DMS153 (cell line): ENCODE measurements at places on chromosomes 7 and 10.

- DNase-seq = no peak
Observed at GRCh38 chr7:77258014-77258413, 58.4 kb upstream of the FGL2 start.

- DNase-seq = no peak
Observed at GRCh38 chr10:42476101-42476500, 162.3 kb downstream of the ZNF33B start.

GRCh38 chr7:41640487-41640886 is 62.4 kb downstream of the INHBA start:
- DNase-seq = no peak

GRCh38 chr7:135508883-135509588 is 866 bp downstream of the CNOT4 start:
- no peak for DNase-seq

- no peak for DNase-seq
Observed at GRCh38 chr7:46534664-46535588, 613.9 kb upstream of the IGFBP3 start.

DNA sequence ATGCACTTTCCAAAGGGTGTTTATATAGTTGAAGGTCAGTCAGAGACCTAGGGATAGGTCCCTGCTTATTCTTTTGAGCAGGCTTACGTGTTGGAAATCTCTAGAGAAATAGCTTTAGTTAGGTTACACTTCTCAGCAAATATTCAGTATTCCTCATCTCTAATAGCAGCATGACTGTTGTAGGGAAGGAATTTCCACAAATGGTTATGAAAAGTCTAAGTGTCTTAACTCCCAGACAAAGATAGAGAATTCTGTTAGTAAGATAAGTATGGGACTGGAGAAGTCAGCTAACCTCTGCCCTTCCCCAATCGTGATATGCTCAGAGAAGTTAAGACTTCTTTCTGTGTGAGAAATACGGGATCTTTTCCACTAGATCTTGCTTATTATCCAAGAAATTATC is 16.5 kb downstream of the SGPL1 start:
- DNase-seq = no peak

GRCh38 chr10:69343905-69344304 is 65.6 kb downstream of the HK1 start:
- DNase-seq = no peak

DNA sequence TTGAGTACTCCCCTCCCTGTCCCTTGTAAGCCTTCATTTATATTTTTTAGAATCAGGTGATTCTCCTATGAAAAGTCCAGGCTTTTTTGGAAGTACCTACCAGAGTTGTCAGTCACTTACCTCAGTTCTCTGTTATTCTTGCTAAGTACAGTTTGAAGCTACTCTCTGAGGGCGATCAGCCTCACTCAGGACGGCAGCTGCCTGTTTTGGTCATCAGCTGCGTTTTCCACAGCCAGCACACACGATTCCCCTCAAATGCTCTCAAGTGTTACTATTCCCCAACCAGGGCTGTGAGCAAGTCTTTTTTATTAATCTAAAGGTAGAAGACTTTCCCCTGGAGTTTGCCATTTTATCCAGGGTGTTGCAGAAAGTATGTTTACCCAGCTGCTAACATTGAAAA is 328.6 kb downstream of the SUGCT start:
- DNase-seq = no peak

GRCh38 chr10:1581189-1581588 is 156.1 kb downstream of the ADARB2 start:
- DNase-seq = no peak

- no peak for DNase-seq
Observed at GRCh38 chr10:80493522-80494051, 39.5 kb downstream of the TSPAN14 start.

GRCh38 chr7:6392712-6393666 is 54.8 kb downstream of the DAGLB start:
- DNase-seq = no peak

- no peak for DNase-seq
Observed at GRCh38 chr10:119801176-119801575, 71.5 kb downstream of the MCMBP start.

DNA sequence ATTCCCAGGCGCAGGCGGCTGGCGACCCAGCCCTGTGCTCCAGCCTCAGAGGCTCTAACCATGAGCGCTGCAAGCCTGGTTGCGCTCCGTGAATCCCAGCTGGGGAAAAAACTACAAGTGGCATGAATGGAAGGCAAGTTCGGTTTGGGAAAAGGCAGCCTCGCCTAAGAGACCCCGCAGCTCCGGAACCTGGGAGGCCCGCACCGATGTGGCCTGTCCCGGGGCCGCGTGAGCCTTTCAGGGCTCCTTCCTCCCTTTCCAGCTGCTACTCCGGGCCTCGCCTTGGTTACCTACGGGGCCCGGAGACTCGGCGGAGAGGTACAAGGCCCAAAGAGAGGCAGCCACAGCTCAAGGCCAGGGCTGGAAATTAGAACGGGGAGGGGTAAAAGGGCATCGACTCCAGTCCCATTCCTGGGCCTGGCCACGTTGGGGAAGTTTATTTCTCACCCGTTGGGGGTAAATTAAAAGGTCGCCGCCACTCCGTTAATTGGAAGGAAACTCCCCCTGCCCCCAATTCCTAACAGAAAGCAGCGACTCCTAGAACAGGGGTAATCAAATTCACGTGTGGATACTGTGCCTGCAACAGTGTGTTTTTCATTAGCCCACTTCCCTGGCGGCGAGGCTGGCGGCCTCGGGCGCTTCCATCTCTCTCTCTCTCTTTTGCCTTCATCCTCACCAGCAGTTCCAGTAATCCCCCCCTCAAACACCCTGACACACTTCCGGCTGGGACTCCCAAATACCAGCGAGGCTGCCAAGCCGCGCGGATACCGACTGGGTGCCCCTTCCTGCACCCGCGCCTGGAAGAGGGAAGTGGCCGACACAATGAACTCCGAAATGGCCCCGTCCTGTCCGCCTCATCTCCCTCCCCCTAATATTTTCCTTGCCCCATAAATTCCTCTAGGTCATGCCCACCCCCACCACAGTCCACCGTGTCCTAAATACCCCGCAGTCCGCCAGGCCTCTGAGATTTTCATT is 1.5 kb upstream of the HOXA9 start:
- DNase-seq = no peak

GRCh38 chr7:134943785-134944400 is 42.4 kb upstream of the AGBL3 start:
- DNase-seq = peak; percentile 29

DNA sequence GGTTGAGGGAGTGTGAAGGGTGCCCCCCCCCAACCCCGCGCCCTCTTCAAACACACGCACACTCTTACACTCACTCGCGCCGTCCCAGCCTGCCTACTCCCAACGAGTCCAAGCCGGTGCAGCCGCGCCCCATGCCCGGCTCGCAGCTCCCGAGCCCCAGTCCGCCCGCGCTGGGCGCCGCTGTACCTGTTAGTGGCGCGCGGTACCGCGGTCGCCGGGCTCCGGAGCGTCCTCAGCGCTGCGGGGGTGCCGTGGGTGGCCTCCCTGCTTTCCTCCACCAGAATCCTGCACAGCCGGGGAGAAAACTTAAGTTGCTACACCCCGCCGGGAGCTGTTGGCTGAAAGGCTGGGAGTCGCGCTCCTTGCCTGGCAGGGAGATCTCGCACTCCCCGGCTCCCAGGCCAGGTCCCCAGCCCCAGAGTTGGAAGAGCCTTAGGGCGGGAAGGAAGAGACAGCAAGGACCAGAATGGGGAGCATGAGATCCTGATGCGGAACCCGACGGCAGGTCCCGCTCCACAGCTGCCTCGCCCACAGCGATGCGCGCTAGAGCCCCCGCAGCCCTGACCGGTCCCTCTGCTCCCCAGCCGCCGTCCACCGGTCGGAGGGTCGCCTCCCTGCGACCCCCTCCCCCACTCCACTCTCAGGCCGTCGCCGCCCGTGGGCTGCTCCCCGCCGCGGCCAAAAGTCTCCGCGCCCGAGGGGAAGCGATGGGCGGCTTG is 863 bp downstream of the ST8SIA6 start:
- DNase-seq = peak; percentile 10

GRCh38 chr7:40717242-40717641 is 582.4 kb downstream of the SUGCT start:
- DNase-seq = peak; percentile 75

DNA sequence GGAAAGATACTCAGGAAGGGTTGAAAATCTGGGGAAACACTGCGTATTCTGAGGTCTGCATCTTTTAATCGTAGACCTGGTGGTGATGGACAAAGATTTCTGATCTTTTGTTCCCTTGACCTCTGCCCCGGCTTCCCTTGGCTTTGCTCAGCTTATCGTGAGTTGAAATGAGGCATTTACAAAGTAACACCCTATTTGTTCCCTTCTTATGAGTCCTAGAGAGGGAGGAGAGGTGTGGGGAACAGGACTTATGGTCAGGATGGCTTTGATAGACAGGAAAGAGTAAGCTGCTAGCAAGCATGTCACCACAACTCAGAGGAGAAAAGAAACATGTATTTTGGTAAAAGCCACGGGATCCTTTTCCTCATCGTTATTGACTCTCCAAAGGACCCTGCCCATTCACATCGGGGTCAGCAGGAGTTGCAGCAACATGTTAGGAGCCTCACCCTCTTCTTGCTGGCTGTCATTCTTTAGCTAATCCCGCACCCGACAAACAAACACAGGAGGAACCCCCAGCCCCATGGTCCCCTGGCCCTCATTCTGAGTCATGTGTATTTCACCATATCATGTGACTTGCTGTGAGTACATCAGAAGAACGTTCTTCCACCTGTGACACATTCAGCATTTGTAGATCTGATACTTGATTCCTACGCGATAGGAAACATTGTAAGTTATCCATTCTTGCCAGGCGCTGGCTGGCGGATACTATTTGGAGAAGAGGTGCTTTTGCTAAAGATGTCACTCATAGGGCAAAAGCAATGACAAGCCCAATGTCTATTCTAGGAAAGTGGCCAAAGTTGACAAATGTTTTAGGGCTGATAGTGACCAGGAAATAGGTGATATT is 170.1 kb downstream of the RTKN2 start:
- DNase-seq = no peak

DNA sequence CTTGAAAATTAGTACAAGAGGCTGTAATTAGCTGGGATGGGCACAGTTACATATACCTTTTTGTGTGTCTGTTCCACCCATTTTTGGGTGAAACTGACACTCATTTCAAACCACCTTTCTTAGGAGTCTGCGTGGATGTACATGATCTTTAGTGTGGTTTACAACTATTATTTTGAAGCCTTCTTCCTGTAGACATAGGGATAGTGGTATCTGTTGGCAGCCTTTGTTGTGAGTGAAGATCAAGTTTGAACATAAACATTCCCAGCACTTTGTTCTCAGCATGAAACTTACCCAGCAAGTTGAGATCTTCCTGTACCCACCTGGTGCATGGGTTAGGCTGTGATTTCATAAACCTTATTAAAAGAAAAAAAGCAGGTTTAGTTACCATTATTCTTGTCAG is 2.0 kb downstream of the BAG3 start:
- no peak for DNase-seq

DNA sequence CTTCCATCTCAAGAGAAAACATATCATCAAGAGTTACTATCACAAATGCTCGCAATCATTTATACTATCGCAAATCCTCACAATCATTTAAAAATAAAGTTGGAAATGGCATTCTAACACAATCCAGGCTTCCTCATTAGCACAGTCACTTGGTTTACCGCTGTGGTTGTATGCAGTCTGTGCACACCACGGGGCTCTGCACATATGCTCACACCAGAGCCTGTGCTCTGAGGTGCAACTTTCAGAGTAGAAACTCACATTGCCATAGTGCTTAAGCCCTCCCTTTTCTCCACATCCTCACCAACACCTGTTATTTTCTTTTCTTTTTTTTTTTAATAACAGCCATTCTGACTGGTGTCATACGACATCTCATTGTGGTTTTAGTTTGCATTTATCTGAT is 235.6 kb upstream of the KLF6 start:
- no peak for DNase-seq

DNA sequence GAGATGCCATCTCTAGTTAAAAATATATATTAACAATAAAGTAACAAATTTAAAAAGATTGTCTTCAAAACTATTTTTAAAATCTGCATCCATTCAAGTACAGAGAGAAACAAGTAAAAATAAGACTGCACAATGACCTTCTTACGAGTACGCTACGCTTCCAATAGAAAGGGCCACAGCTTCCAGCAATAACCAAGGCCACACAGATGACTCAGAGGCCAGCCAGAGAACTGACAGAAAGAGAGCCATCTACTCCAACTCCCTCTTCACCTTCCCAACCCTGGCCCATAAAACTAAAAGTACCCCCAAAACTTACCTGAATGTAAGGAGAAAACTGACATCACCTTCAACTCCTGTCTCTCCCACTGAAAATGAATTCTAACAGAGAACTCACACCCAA is 26.8 kb downstream of the PILRA start:
- no peak for DNase-seq

DNA sequence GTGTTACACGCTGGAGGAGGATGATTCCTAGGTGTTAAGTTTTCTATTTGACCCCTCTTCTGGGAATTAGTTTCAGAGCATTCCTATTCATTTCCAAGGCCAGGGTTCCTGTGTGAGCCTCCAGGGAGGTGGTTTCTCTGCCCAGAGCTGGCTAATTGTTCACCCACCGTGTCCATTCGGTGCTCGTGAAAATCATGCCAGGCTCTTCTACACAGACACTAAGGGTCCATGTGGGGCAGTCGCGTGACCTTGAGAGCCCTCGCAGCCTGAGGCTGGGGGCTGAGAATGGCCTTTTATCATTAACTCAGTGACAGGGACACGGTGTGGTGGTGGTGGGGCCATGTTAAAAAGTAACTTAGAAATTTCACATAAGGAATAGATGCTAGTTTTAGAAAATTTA is 83.7 kb downstream of the EMX2 start:
- no peak for DNase-seq

GRCh38 chr10:85293483-85293882 is 965.1 kb downstream of the CCSER2 start:
- DNase-seq = no peak

DNA sequence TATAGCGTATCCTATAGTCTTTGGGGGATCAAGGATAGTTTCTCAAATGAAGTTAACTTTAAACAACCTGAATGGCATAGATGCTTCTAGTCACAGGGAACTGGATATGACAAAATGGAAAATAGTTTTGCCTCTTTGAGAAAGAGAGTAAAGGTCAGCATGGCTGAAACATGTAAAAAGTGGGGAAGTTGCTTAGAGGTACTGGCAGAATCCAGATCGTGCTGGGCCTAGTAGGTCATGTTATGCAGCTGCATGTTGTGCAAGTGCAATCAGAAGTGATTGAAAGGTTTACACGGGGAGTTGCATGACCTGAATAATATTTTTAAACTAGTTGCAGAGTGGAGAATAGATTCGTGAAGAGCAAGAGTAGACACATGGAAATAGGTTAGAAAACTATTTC is 201.1 kb upstream of the HDAC9 start:
- no peak for DNase-seq

GRCh38 chr7:55155351-55156117 is 136.7 kb downstream of the EGFR start:
- DNase-seq = peak; percentile 89

- no peak for DNase-seq
Observed at GRCh38 chr10:43824934-43825333, 176.3 kb upstream of the ZNF32 start.

GRCh38 chr7:82740246-82740848 is 296.8 kb upstream of the CACNA2D1 start:
- peak; percentile 35 for DNase-seq
